Vagina (tissue), 2 donors: ENCODE measurements at places on chromosomes 16 and 17.

DNA sequence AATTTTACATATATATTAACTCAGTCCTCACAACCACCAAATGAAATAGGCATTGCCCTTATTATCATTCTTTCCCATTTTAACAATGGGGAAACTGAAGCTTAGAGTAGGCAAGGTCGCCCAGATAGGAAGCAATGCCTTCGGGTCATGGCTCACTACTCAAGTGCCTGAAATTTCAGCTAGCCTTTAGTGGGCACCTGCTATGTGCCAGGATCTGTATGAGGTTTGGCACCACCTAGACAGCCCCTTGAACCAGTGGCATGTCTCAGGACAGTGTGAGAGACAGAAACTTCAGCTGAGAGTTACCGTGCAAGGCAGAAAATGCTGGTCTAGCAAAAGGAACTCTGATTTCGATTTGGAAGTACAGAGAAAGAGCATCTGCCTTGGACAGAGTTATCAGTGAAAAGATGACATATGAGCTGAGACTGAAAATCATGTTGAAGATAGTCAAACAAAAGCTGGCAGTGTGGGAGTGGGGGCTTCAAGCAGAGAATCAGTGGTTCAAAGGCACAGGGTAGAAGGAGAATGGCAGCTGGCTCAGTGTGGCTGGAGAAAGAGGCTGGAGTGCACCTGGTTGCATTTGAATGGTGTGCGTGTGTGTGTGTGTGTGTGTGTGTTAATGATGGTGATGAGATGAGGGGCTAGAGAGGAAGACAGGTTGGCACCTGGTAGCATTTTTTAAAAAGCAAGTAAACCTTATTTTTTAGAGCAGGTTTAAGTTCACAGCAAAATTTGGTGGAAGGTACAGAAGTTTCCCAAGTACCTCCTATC is 29.1 kb downstream of the CDH13 start:
- no peak for DNase-seq

- no peak for DNase-seq
Measured at GRCh38 chr16:66900721-66901441, 17.8 kb downstream of the CDH16 start.

DNA sequence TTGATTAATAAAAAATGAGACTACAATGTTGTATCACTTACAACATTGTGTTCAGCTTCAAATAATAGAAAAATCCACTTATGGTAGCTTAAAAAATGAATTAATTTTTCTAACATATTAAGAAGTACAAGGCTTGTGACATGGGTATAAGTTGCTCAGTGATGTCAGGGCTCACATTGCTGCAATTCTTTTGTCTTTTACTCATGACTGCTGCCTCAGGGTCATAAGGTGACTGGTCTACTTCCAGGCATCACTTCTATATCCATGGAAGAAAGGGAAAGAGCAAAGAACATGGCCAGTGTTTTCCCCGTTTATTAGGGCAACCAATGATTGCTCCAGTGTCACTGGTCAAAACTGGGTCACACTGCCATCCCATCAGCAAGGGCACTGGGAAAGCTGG is 295.3 kb downstream of the MAP2K4 start:
- no peak for DNase-seq

DNA sequence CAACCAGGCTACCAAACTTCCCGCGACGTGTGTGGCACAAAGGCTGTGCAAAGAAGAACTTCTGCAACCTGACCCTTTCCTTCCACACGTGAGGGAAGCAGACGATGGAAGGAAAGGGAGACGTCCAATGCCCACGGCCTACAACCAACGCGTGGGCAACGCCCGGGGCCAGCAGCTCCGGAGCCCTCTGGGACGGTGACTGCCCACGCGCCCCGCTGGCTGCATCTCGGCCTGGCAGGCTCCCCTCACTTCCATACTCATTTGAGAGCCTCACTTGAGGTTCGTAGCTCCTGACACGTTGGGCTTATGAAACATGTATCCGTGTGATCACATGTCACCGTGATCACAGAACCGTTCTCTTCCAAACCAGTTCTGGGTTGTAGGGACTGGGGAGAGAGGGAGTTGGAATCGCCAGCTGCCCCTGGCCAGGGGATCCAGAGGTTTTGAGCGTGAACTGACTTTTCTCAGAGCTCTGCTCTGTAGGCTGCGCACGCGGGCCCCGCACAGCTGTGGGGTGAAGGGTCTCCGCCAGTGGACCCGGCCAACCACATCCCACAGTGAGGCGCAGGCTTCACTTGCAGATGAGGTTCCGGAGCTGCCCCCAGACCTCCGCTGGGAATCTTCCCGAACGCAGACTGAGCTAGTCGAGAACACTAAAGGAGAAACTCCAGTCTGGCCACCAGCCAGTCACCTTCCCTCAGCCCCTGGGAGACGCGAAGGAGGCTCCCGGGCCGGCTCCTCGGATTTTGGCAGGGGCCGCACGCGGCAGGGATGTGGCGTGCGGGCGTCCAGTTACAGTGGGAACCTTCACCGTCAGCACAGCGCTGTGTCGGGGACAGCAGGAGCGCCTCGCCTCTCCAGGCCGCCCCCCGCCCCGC is 1.0 kb downstream of the LMF1 start:
- DNase-seq = no peak

- no peak for DNase-seq
Measured at GRCh38 chr16:764848-765487, 4.4 kb downstream of the MSLN start.

DNA sequence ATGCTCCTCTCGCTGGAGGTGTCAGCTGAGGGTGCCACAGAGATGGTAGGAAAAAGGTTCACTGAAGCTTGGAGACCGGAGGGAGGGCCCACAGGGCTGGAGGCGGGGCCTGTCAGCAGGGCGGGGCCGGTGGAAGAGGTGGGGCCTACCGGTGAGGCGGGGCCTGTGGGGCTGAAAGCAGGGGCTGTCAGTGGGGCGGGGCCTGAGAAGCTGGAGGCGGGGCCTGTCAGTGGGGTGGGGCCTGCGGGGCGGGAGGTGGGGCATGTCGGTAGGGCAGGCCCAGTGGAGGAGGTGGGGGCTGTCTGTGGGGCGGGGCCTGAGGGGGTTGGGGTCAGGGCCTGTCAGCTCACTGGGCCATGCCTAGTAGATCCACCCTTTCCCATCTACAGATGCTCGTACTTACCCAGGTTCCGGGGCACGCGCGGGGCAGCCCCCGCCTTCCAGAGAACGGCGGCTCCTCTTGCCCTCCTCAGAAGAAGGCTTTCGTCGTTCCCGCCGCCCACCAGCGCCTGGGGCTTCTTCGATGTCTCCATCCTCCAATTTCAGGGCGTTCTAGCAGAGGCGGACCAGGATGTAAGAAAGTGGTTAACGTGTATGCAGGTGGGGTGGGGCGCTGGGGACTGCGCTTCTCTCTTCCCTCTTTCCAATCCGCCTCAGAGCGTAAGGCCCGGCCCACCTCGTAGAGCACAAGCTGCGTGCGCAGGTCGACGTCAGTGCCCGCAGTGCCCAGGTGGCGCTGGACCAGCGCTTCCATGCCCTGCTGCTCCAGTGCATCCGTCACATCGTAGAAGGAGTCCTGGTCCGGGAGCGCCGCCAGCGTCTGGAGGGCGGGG is 9.8 kb downstream of the TMEM208 start:
- DNase-seq = no peak
